NCI-H446 (cell line): ENCODE measurements at places on chromosomes 3 and 15.
A peak's percentile ranks its signal among the peaks of the same experiment; 100 is the strongest.

GRCh38 chr3:101548527-101549105 is 13.1 kb upstream of the TRMT10C start:
- DNase-seq, result no peak

DNA sequence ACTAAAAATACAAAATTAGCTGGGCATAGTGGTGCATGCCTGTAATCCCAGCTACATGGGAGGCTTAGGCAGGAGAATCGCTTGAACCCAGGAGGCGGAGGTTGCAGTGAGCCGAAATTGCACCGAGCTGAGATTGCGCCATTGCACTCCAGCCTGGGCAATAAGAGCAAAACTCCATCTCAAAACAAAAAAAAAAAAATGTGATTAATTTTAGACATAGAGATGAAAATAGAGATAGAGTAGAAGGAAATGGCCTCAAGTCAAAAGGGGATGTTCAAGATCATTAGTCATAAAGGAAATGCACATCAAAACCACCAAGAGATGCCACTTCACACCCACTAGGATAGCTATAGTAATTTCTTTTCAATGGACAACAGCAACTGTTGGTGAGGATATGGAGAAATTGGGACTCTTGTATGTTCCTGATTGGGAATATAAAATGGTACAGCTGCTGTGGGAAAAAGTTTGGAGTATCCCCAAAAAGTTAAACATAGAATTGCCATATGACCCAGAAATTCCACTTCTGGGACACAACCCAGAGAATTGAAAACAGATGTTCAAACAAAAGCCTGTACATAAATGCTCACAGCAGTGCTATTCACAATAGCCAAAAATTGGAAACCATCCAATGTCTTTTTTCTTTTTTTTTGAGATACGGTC is 55.4 kb downstream of the ABHD2 start:
- peak; percentile 76 for DNase-seq

GRCh38 chr15:91380114-91380513 is 280.1 kb downstream of the SV2B start:
- DNase-seq, result no peak

- no peak for DNase-seq
These were observed 15.1 kb downstream of the ACVR2B start for GRCh38 chr3:38468765-38469164.

DNA sequence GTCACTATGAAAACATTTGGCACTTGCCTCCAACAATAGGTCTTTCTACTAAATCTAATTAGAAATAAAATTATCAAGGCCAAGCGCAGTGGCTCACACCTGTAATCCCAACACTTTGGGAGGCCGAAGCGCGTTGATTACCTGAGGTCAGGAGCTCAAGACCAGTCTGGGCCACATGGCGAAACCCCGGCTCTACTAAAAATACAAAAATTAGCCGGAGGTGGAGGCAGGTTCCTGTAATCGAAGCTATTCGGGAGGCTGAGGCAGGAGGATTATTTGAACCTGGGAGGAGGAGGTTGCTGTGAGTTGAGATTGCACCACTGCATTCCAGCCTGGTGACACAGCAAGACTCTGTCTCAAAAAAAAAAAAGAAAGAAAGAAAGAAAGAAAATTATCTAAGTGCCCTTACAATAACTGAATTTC is 1.6 kb upstream of the PLD1 start:
- DNase-seq, result no peak
